Vagina (tissue), 2 donors: ENCODE measurements at places on chromosomes 16 and 17.

DNA sequence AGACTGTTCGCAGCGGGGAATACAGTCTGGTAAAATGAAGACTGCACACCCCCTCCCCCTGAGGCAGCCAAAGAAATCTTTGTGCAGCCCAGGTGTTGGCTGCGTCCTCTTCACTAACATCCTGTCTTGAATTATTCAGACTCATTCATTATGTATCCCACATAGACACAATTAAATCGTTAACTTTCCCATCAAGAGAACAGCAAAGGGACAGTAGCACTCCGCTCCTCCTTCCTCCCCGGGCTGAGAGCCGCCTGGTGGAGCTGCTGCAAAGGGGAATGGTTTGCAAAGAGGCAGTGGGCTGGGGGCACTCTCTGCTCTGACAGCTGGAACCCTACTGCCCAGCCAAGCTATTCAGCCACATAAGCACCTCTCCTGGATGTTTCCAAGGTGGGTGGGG lies 290.0 kb upstream of the SOX9 start:
- no peak for DNase-seq

GRCh38 chr16:83833921-83834320 lies 26.1 kb downstream of the HSBP1 start:
- DNase-seq, result no peak

DNA sequence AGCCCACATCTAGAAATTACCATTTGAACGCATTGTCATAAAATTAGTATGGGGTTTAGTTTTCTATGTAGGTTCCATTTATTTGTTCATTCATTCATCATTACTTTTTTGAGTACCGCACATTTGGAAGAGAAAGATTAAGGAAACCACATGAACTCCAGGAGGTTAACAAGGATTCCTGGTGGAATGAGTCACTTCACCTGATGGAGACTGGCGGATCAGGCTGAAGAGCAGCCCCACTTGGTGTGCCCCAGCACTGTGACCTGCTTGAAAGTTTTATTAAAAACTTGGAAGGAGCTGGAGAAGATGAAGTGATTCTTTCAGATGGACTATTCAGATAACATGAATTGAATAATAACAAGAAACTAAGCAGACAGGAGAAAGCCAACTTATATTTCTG lies 293.6 kb upstream of the CDH11 start:
- no peak for DNase-seq

- DNase-seq, result peak; percentile 70
Measured at GRCh38 chr17:77737442-77738265, 220.8 kb upstream of the TNRC6C start.

- no peak for DNase-seq
Measured at GRCh38 chr17:39800540-39800939, 62.8 kb downstream of the GRB7 start.

- no peak for DNase-seq
Measured at GRCh38 chr16:28623172-28623711, 13.4 kb upstream of the SULT1A1 start.

DNA sequence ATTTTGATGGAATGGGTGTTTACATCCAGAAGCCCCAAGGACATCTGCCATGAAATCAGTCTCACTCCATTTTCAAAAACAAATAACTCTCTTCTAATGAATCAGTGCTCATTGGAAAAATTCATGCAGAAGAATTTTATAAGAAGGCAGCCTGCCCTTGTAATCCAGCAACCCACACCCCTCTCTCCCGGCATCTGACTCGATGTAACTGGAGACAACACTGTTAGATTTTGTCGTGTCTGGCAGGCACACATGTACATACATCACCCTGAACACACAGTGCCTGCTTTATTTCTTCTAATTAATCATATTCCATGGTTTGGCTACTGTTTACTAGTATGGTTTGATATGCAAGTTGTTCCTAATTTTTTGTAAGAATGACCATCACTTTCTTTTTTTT lies 11.9 kb upstream of the PLD6 start:
- no peak for DNase-seq

DNA sequence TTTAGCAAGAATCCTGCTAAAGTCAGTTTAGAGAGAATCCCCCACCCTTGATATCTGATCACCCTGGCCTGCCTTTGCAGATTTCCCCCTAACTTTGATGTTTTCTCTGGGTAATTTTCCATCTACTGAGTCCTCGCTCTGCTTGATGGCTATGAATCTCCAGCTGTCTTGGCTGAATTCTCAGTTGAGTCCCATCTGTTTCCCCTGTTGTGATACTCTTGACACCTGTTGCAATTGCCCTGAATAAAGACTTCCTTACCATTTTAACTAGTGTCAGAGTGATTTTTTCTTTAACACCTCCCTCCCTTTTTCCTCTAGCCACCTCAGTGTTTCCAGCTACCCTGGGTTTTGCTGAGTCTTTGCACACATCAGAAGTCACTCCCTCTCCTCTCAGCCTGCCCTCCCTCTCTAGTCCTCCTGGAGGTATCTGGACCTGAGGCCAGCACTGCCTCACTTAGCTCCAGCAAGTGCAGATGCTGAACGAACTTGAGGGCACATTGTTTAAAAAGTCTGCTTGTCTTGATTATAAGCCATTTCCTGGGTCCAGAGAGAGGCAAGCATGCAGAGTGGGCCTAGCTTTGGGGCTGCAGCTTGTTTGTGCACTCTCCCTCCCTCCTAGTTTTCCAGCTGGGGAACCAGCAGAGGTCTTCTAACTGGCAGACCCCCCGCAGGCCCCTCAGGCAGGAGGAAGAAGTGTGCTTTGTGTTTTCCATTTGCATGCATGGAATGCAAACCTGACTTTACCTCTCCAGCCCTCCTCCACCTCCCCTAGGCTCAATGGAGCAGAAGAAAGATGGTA lies 33.2 kb downstream of the SPACA3 start:
- peak; percentile 16 for DNase-seq

GRCh38 chr16:67021321-67021720 lies 7.6 kb upstream of the CBFB start:
- DNase-seq, result no peak

- DNase-seq, result no peak
Measured at GRCh38 chr16:87376660-87377059, 6.9 kb downstream of the FBXO31 start.

DNA sequence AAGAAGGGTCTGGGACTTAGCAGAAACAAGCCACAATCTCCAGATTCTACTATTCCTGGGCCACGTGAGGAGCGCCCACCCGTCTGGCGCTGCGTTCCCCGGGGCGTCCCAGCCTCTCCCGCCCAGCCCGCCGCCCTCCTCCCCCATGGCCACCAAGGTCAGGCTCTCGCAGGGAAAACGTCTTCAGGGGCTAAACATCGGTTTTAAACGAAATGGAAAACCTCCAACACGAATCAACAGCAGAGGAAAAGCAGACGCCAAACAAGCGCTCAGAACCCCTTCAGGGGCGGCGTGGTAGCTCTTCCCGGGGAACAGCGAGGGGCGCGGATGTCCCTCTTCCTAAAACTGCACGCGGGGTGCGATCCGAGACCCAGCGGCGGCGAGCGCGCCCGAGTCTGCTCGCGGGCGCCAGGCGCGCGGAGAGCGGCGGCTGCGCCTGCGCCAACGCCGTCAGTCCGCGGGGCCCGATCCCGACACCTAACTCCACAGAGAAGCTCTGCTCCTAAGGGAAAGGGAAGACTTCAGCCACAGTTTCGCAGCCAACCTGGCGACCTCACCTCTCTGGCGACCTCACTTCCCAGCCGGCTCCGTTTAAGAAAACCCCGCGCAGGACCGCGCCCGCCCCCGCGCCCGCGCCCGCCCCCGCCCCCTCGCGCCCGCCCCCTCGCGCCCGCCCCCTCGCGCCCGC lies 505 bp upstream of the COG1 start:
- no peak for DNase-seq

GRCh38 chr17:57385975-57386374 lies 129.7 kb downstream of the MSI2 start:
- DNase-seq, result no peak

DNA sequence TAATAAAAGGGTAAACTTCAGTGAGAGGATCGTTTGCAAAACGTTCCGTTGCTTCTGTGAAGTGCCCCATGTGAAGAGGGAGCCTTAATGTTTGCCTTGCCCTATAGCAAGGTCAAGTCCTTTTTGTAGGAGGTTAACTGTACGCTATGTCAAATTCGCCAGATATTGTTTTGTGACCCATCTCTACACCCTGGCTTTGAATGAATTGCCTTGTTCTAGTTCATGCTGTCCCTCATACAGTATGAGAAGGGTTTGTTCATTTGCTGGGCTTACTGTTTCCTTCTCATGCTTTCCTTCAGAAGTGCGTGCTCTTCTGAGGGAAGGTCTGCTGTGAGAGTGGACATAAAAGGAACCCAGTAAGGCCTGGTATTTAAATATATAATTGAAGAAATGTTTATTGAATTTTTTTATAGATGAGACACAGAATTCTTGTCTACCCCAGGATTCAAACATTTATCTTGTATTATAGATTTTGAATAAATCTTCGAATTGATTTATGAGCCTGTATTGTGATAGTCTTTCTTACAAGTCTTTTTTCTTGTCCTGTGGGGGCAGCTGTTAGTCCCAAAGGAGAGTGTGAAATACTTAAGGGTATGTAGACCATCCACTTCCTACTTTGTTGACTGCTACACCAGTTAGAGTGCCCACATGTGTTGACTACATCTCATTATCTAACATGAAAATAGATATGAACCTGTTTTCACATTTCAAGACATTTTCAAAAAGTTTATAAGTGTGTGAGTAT lies 1.7 kb downstream of the MAP3K3 start:
- DNase-seq, result no peak

- DNase-seq, result no peak
Measured at GRCh38 chr16:9874219-9874618, 308.0 kb downstream of the GRIN2A start.

DNA sequence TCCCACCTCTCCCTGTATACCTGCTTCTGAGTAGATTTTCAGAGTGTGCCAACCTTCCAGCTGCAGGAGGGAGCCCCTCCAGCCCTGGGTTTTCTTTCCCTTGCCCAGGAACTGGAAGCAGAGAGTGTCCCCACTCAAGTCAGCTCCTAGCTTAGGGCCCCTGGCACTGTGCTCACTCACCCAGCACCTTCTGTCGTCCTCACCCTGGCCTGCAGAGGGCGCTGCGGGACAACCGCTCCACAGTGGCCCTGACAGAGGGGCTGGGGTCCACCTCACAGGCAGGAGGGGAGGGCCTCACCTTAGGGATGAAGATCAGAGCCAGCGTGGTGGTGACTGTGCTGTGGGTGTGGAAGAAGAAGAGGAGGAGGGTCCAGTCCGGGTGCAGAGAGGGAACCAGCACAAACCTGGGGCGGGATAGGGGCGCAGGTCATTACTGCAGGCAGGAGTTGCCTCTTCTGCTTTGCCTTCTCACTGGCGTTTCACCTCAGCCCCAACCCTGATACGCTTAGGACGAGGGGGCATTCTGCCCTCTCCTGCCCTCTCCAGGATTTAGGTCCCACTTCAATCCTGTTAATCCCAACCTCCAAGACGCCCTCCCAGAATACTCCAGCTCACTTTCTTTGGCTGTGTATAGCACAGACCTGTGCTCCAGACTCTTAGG lies 10.0 kb downstream of the GPR179 start:
- DNase-seq, result no peak
